Glutamatergic neuron (in vitro differentiated cells): ENCODE measurements at places on chromosomes 1 and 21.

- no peak for DNase-seq
These were observed 108.5 kb downstream of the SDCCAG8 start for GRCh38 chr1:243364330-243364729.

DNA sequence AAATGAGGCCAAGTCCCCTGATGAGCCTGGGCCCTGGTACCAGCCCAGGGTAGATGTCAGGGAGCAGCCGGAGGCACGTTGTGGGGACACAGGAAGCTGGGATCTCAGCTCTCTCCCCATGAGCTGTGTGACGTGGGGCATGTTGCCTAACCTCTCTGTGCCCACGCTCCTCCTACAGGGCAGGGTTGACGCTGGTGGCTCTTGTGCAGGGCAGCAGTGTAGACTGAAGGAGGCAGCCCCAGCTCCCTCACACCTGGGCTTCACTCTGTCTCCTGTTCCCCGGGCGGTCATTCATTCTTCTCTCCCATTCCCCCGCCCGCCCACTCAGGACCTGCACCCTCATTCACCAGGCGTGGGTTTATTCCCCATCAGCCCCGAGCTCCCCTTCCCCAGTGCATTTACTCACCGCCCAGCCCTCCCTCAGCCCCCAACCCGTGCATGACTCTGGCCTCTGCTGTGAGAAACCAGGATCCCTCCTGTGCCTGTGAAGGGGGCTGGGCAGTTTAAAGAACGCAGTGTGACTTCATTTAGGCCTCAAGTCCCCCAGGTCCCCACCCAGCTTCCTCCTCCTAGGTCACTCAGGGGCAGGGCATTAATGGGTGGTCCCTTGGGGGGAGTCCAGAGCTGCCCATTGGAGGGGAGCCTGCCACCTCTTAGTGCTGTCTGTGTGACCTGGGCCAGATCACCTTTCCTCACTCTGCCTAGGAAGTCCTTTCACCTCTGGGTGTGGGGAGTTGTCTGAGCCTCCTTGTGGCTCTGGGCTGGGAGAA is 285.7 kb downstream of the PTPRU start:
- no peak for DNase-seq

DNA sequence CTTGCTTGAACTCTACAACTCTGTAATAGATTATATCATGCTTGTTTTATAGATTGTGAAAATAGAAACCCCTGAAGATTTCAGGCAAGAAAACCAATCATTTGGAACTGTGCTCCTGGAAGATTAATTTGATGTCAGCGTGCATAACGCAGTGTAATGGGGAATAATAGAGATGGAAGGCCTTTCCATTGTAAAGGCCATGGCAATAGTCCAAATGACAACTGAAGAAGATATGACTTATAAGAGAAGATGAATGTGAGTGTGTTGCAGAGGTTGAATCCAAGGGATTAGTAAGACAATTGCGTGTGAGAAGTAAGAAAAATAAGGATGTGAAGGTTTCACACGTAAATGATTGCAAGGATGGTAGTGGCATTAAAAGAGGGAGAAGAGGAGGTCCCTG is 285.0 kb downstream of the DUSP10 start:
- no peak for DNase-seq

GRCh38 chr1:2372551-2373490 is 18.5 kb downstream of the MORN1 start:
- DNase-seq = no peak

DNA sequence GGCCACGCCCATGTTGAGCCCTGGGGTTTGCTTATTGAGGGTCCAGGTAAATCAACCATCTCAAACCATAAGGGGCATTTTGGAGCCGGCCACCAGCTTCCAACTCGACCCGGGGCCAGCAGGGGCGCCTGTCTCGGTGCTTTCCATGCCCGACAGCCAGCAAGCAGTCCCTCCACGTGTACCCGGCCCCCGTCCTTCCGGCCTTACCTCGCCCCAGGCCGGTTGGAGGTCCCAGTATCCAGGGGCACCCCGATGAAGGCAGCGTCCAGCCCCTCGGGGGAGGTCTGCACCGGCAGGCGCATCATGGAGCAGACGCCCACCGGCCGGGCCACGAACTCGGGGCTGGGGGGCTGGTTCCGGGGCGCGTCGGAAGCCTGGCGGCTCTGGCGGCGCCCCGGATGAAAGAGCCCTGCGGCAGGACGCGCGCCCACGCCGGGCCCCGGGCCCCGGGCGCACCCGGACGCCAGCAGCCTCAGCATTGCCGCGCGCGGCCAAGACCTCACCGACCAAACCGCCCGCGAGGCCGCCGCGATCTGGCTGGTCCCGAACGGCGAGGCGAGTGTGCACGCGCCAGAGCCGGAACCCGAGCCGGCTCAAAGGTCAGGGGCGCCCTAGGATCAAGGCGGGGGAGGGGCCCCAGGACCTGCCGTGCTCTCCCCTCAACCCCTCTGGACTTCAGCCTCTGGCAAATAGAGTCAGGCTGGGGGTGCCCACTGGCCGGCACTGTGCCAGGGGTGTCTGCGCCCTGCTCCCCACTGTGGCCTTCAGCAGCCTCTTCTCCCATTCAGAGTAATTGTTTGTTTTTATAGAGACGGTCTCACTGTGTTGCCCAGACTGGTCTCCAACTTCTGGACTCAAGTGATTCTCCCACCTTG is at the start of gene AGMAT:
AGMAT (minus strand) TSS at position 563 of the 875 bp plus-strand sequence; CDS start at position 479, 84 bp downstream.
- peak; percentile 70 for DNase-seq
